ENCODE measurements at places on chromosomes 12 and 14.

- no peak for DNase-seq
Measured at GRCh38 chr12:112962561-112962960, 15.8 kb upstream of the OAS2 start.

GRCh38 chr12:105640761-105641160 lies 310.3 kb downstream of the C12orf75 start:
- no peak for DNase-seq

DNA sequence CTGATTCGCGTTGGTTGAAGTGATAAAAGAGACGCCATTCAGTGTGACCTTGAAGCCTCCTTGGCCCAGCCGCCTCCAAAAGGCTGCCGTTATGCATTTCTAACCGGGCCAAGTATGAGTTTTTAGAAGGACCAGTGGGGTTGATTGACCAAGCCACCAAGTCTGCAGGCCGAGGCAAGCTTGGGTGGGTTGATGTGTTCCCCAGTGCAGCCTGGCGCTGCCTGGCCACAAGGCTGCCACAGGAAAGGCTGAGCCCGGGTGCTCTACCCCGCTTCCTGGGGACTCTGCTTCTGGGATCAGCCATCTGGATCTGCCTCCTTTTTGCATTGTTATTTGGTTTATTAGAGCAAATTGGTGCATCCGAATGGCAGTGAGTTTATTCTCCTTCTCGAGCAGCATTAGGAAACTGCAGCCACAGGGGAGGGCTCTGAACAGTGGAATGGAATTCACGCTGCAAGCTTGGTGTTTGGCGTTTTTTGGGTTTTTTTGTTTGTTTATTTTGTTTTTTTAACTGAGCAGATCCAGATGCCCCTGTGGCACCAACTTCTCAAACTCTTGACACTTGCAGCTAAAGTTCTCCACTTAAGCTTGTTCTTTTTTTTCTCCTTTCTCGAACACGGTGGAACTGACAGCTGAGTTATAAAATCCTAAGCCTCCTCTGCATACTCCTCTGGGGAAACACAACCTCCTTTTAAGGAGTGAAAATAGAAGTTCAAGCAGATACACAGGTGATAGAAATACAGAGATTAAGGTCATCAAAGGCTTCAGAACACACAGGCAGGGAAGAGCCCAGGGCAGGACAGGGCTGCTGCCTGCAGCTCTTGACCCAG lies 145.4 kb upstream of the FKBP4 start:
- DNase-seq = no peak

DNA sequence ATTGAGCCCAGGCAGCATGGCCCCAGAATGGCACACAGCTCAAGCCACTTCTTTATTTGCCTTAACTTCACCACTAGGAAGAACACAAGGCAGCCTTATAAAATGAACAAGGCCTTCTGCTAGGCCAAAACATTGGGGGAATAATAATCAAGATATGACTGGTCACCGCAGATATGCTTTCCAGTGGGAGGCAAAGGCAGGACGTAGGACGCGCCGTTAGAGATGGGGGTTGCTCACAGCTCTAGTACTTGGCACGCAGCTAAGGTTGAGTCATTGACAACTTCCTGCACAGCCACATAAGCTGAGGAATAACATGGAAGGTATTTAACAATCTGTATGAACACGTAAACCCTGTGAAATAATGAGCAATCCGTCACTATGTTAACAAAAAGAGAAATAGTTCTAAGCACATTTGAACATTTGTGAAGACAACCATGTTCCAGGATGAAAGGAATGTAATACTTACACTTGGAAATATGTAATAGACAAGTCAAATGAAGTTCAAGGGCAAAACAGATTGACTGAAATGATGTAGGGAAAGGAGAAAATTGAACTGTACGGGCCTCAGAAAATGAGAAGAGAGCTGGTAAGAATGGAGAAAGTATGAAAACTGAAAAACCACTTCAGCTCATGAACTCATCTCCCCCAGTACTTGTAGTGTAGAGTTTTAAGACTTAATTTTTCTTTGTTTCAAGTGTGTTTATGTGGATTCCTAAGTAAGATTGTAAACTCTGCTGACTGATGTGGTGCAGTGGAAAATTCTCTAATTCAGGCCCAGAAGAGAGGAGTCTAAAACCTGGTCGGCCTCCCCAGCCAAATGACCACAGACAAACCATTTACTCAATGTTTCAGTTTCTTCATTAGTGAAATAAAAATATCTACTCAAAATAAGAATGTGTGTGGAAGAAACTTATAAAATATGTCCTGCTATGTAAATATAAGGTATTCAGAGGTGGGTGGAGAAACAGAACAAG lies 59.3 kb upstream of the CCDC91 start:
- DNase-seq = peak; percentile 63

DNA sequence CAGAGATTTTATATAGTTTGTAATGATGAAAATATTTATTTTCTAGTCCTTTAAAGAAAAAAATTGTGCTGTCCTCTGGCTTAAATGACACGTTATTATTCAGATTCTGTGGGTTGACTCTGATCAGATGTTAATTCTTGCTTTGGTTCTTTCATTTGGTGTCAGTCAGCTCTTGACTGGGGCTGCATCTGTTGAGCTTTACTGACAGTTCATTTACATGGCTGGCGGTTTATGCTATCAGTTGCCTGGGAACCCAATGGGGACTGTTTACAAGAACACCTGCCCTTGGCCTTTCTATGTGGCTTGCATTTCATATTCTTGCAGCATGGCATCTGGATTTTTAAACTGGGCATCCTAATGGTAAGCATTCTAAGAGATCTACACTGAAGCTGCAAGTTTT lies 667.1 kb upstream of the FBXO33 start:
- DNase-seq = no peak

DNA sequence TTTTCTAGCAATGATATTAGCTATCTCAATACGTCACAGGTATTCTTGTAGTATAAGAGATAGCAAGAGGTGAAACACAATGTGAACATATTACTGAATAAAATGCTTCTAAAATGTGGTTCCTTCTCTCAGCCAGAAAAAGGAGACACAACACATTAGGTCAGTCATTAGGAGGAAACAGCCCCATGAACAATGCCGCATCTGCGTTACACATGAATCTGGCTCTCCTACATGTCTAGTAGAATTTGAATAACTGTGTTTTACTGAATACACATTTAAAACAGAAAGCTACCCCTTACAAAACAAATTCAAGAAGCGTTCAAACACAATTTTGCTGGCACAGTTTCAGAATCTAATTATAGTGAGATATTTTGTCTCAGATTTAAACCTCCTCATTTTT lies 51.6 kb downstream of the EFCAB11 start:
- DNase-seq = no peak

DNA sequence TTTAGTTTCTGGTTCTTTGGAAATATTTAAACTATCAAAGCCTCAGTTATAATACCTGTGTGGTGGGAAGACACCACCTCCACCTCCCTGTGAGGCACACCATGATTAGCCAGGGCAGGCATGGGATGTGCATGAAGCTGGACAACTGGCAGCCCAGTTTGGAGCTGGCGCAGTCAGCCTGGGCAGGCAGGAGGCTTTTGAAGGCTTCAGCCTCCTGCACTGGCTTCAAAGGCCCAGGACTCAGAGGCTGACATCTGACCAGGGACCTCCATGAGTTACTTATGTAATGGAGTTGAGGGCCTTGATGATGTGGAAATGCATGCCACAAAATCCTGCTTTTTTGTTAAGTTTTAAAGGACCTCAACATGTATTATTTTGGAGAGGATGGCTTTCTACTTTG lies 30.3 kb downstream of the C14orf132 start:
- no peak for DNase-seq

- no peak for DNase-seq
Measured at GRCh38 chr14:85483652-85484051, 46.3 kb upstream of the FLRT2 start.

DNA sequence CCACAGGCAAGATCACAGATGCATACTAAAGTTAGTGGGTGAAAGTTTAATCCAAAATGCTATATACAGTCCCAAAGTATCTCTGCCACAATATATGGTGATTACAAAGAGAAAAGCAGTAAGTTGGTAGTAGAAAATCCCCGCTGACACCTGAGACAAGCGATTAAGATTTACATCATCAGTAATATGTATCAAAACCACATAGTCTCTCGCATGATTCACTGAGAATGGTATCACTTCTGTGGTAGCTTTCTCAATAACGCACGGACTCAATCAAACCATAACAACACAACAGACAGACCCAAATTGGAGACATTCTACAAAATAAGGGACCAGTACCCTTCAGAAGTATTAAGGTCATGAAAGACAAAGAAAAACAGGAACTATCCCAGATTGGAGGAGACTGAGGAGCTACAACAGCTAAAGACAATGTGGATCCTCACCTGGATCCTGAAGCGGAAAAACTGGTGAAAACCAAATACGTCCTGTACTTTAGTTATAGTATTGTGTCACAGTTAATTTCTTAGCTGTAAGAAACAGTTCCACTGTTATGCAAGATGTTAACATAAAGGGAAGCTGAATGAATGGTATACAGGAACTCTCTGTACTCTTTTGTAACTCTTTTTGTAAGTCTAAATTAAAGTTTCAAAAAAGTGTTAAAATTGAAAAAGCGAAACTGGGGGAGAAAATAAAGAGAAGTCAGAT lies 51.0 kb downstream of the SPTLC2 start:
- DNase-seq = no peak

GRCh38 chr12:28905220-28905955 lies 243.7 kb upstream of the FAR2 start:
- DNase-seq = no peak

- no peak for DNase-seq
Measured at GRCh38 chr14:94041551-94042346, 15.6 kb downstream of the OTUB2 start.

DNA sequence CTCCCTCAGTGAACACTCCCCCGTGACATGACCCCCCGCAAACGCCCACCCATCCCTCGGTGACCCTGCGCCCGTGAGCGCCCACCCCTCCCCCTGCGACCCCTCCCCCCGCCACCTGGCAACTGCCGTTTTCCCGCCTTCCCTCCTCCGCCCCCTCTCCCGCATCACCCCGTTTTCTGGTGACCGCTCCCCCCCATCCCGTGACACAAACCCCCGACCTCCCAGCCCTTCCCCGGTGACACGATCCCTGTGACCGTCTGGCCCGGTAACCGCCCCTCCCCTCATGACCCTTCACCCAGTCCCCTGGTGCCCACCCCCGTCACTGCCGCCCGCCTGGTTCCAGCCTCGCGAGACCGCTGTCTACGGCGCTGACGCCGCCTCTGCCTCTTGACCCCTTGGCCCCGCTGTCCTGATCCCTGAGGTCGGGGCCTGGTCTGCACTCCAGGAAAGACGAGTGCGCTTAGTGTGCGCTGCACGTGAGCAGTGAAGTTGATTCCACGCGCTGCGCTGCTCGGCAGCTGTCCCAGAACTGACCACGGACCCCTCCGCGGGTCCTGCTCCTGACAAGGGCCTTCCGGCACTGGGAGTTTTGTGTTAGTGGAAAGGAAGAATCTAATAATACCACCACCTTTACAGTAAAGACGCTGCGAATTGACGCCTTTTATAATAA lies 59.4 kb downstream of the DDX51 start:
- DNase-seq = no peak

DNA sequence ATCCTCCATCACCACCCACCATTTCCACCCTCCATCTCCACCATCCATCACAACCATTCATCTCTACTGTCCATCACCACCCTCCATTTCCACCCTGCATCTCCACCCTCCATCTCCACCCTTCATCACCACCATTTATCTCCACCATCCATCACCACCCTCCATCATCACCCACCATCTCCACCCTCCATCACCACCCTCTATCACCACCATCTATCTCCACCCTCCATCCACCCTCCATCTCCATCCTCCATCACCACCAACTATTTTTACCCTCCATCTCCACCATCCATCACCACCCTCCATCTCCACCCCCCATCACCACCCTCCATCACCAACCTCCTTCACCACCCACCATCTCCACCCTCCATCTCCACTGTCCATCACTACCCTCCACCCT lies 4.7 kb upstream of the CEP170B start:
- DNase-seq = no peak

DNA sequence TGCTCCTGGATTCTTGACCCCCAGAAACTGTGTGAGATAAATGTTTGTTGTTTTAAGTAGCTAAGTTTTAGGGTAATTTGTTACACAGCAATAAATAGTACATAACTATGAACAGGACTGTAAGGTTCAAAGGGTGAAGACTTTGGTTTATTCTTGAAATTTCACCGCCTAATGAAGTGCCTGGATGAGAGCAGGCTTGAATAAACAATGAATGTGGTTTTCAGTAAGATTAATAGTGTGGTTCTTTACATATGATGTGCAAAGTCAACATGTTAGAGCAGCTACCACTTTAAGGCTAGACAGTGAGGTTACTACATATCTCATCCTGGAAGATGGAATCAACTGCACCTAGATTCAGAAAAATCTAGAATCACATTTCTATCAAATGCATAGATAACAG lies 145.2 kb upstream of the BTG1 start:
- DNase-seq = no peak

DNA sequence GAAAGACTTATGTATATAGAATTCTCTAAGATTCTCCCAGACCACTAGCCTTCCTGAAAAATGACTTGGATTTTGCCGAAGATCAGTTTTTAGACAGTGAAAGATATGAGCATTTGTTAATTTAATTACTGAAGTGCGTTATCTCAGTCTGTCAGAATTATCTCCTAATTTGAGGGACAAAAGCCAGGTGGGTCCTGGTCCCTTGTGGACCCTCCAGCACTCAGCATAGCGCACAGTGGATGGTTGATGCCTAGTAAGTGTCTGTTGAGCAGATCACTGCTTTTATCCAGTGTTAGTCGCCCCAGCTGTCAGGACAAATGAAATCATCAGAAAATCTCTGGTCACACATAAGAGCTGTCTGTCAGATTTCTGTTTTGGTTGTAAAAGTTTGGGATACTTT lies 80.4 kb downstream of the EML1 start:
- no peak for DNase-seq

DNA sequence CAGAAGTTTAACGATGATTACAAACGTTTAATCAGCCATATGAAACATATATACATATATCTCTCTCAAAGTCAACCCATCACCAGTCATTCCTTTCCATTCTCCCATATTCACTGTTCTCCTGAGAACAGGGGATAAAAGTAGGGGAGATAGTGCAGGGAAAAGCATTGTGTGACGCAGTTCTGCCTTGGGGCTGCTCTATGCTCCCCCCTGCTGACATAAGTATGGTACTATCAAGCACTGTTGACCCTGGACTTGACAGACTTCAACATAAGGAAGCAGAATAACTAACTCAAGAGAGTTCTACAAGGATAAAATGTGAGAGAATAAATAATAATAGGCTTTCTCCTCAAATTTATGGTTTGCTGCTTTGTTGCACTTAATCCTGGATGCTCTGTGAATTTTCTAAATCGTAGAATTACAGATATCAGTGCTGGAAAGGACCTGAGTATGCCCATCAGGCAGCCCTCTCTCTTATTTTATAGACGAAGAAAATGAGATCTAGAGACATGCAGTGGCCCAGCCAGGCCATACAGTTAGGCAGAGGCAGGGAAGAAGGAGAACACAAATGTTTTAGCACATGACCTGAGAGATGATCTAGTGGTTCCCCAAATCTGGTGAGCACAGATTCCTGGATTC lies 87.2 kb downstream of the SCN8A start:
- DNase-seq = no peak

GRCh38 chr14:22386924-22387775 lies 201.9 kb downstream of the DAD1 start:
- DNase-seq = no peak

Data from brain pericyte (primary cell).